ENCODE measurements at places on chromosomes 2 and 18.

DNA sequence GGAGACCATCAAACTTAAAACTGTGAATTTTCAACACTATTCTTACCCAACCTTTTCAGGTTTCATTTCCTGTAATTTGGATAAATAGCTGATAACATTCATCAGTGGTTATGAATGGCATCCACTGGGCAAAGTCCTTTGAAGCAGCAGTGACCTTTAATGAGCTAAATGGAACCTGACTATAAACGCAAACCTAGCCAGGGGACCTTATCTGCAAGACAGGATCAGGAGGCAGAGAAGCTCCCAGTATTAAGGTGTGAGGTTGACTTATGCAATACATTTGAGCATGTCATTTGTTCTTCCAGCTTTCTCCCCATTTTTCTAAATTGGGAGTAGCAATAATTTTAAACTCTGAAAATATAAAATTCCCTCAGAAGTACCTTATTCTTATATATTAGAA is 38.4 kb downstream of the CREG2 start:
- no peak for DNase-seq

GRCh38 chr18:7889515-7889914 is 322.4 kb downstream of the PTPRM start:
- no peak for DNase-seq

DNA sequence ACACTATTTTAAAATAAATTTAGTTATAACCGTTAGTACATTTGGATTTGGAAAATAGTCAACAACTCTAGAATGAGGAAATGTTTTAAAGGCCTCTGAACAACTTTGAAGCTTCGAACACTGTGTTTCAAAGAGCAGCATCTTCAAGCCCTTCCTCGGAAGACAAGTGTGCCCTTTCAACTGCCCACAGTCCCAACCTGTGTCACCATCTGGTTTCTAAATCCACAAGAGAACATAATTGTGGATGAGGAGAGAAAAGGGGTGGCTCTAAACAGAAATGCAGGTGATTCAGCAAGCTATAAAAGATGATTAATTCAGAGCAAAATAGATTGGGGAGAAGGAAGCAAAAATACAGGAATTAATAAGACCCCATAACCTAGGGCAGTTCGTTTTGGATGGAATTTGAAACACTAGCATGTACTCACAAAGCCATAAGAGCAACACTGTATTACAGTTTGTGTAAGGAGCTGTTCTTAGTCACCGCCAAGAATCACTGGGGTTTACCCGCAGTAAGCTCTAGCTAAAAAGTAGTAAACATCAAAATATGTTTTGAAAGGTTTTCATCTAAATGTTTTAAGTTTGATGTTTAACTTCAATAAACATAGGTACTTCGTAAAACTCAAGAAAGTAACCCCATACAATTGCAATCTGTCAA is 160.7 kb downstream of the EIPR1 start:
- DNase-seq: no peak

GRCh38 chr2:100820523-100821254 is 750 bp downstream of the NPAS2 start:
- DNase-seq: no peak

GRCh38 chr18:48020337-48021250 is 90.1 kb upstream of the SMAD2 start:
- no peak for DNase-seq

GRCh38 chr2:201618744-201619662 is 24.3 kb downstream of the TMEM237 start:
- peak; percentile 14 for DNase-seq

DNA sequence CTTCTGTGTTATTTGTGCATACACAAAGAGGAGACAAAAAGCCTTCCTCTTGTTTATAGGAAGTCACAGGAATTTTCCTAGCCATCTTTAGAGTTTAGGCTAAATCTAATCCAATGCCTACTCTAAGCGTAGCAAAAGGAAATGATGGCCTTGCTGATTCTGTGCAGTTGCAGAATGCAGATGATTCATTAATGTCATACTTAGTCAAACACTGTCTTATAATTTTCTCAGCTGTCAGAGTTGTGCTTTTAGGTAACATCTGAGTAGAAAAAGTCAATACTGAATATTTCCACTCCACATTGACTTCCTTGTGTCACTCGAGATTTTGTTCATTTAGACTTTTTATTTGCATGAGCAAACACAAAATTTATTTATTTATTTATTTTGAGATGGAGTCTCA is 157.9 kb upstream of the FOSL2 start:
- DNase-seq: no peak

DNA sequence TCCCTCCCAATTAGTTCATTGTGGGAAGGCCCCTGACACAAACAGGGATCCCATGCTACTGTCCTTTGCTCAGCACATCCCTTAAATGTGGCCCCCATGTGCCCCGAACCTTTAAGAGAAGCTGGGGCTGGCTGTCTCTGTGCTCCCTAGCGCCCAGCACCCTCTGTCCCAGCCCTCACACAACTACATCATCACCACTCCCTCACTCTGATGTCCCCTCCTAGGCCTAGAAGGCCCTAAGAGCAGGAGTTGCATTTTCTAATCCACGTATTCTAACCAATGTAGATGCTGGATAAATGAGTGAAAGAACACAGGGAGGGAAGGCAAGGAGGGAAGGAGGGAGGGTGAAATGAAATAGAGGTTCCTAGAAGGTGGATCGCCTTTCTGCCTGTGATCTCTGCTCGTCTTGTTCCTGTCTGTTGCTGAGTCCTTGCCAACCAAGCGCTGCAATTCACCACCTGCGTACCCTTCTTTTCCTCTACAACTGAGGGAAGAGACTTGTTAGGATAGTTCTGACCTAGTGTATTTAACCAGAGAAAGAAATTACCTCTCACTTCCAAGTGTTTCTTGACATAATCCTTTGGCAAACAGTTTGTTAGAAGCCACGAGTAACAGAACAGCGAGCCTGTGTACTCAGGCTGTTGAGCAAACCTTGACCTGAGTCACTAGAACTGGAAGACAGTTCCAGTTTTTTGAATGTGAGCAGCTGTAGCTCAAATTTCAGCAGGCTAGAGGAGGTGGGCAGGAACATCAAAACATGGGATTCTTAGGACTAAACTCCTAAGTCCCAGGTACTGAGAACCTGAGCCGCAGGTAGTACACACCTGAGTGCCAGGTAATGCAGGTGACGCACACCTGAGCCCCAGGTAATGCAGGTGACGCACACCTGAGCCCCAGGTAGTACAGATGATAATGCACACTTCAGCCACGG is 181.5 kb upstream of the ID2 start:
- DNase-seq: no peak

GRCh38 chr2:10381997-10382353 is 66.2 kb downstream of the ODC1 start:
- no peak for DNase-seq

- DNase-seq: no peak
These were observed 13.9 kb downstream of the HDAC4 start for GRCh38 chr2:239386872-239387445.

- DNase-seq: no peak
These were observed 783.2 kb upstream of the CDH2 start for GRCh38 chr18:28960146-28960545.

- DNase-seq: no peak
These were observed 311.2 kb upstream of the PKDCC start for GRCh38 chr2:41736586-41736985.

DNA sequence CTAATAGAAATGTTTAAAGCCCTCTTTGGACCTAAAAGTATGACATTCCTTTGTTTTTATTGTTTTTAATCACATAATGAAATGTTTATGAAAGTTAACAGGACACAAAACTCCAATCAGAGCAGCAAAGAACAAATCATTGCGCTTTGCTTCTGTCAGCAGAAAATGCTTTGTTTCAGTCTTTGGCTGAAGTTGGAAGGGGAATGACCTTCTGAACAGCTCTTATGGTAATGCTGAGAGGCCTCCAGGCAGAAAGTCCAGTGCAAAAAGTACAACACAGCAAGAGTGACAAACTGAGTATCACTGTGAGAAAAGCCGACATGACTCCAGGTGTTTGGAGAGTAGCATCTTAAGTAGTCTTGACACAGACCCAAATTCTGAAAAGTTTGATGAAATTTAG is 147.7 kb upstream of the SP5 start:
- no peak for DNase-seq

DNA sequence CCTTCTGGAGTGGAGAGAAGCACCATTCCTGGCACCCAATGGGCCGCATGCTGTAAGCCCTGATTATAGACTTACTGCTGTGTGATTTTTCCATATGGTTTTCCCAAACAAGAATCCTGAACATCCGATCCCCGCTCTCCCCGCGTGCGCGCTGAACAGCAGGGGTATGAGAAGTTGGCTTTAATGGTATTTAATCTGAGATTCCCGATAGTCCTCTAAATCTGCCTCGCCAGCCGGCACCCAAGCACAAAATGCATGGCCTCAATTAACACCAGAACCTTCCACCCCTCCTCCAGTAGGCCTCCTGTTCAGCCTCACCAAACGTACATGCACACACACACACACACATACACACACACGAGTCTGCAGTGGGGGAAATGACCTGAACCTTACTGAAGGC is 480.3 kb downstream of the BCL11A start:
- no peak for DNase-seq

- DNase-seq: no peak
These were observed 121.5 kb downstream of the SLC4A3 start for GRCh38 chr2:219748671-219749570.

DNA sequence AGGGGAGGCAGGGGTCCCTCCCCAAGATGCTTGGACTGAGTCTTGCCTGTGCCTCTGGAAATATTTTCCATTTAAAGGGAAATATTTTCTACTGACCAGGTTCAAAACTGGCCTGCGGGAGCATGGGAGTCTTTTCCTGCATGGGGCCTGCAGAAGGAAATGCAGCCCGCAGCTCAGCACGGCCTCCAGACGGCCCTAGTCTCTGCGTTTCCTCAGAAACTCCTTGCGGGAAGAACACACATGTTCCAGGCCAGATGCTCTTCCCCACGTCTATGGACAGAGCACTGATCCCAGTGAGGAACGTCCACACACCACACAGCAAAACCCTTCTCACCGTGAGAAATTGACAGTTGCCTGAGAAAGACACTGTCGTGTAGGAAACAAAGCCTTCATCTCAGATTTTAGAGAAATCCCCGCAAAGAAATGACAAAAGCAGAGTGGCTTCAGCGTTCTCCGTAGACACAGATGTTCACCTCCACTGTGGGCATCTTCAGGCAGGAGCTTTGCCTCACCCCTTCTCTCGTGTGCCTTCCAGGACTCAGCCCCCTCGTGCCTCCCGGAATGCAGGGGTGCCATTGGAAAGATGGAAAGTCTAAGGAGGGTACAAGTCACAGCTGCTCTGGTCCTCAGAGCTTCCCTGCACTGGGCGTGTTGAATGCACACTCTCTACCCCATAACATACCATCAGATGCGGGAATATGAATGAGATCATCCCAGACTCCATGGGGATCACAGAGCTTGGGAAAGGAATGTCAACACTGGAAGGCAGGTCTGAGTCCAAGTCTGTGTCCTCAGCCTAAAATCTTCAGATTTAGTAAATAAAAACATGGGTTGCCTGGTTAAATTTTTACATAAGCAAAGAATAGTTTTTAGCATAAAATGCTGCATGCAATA is 438.7 kb upstream of the SALL3 start:
- no peak for DNase-seq

DNA sequence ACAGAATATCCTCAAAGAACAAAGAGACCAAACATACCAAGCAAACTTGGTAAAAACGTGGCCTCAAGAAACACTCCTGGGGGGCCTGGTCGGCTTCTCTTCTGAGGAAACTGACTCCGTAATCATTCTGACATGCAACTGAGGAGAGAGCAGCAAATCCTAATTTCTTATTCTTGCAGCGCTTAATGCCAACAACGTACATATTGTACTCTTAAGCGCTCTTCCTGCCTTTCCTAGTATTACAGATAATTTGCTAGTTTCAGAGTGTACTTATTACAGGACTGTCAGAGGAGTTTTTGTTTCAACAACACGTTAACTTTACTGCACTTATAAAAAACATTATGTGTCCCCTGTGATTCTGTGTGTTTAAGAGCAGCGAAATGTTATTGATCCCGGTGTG is 64.9 kb downstream of the ZNF521 start:
- no peak for DNase-seq

DNA sequence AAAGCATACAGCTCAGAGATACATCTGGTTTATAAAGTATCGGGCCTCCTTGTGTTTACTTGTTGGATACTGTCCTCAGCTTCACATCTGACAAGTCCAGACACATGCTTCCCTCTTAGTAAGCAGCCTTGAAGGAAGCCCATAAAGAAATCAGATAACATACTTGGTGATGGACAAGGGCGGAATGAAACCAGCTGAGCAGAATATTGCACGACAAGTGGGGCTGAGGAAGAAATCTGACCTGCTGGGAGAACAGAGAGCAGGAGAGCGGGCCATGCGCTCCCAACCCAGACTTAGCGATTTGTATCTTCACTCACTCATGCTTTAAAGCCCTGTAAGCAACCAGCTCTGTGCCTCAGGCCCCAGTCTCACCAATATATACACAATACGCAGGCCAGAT is 208.4 kb downstream of the CDH20 start:
- DNase-seq: no peak

DNA sequence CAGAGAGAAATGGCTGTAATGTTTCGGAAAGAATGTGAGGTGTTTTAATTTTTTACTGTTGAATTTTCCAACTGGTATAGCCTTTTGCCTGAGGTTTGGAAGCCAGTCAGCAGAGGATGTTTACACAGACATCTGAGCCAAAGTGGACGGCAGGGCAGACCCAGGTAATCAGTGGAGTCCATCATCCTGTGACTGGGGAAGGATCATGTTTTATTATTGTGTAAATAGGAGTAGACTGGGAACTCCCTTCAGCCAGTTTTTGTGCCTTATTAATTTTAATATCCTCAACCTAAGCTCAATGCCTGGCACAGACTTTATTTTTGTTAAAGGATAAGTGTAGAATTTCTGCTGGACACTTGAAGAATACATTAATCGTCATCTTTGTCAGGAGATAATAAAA is 142.0 kb upstream of the GAREM1 start:
- no peak for DNase-seq

DNA sequence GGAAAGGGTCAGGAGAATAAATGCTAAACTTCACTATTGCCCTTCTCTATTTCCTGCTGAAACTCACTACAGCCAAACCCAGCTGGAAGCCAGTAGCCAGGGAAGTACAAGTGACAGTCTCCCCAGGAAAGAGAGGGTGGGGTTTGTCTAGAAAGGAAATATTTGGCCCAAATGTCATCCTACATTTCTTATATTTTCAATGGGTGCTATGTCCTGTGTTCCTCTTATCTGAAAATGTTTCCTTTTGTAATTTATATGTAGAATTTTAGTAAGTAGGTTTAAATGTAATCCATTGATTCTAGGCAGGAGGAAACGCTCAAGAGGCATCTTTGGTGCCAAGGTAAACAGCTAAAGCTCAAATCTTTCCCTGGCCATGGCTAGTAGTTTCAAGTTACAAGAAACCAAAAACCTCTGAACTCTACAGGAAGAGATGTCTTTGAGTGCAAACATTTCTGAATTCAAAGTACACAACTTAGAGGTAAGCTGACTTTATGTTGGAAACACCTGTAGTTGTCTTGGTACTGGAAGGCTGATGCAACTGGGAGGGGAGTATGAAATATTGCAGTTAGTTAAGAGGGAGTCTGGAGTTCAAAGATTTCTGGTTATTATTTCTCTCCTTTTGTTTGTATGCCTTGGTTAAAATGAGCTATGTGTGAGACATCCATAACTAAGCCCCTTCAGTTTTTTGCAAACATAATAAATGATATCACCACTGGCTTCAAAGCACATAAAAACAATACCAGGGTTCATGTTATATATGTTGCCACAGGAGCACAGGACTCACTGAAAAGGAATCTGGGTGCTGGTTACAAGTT is 356.1 kb upstream of the ZC3H15 start:
- DNase-seq: no peak

GRCh38 chr2:149021271-149021719 is 17.2 kb upstream of the LYPD6B start:
- peak; percentile 62 for DNase-seq

- DNase-seq: no peak
These were observed 88.3 kb upstream of the MBOAT2 start for GRCh38 chr2:9091811-9092210.
